ENCODE measurements at places on chromosomes 7 and 10.
A peak's percentile ranks its signal among the peaks of the same experiment; 100 is the strongest.

- DNase-seq: no peak
These were observed 12.3 kb downstream of the NOD1 start for GRCh38 chr7:30466266-30466665.

DNA sequence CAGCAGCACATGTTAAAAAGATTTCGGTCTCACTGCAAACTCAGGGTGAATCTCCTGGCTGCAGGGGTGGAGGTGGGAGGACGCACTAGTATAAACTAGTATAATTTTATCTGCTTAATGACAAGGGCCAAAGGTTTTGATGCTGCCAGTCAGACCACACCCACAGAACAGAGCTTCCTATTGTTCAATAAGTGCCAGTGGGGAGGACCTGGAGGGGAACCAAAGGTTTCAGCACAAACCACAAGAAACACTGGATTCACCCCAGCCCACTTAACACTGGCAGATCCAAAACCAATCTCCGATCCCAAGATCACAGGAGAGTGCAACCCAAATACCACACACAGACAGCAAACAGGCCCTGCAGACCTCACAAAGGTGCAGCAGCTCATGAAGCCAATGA, 6.6 kb downstream of the VOPP1 start:
- no peak for DNase-seq

- no peak for DNase-seq
These were observed 23.8 kb upstream of the WASL start for GRCh38 chr7:123772652-123773051.

GRCh38 chr10:131856441-131857094, 44.2 kb upstream of the PPP2R2D start:
- no peak for DNase-seq

DNA sequence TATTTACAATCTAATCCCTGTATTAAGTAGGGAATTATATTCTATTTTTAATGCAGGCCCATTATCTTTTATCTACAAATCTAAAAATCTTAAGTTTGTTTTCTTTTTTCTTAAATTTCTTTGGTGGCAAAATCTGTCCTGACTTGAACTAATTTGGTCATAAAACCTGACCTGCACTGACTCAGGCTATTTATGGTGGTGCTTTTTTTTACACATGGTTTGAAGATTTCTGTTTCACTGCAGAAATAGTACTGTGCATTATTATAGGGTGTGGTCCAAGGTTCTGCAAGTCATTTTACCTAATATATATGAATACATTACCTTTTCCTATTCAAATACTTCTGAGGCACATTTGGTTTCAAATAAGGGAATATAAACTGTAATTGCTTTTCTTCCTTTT, 137.0 kb downstream of the CD36 start:
- no peak for DNase-seq

- no peak for DNase-seq
These were observed 35.6 kb upstream of the XRCC2 start for GRCh38 chr7:152711444-152711944.

GRCh38 chr7:763762-764161, 36.7 kb upstream of the PRKAR1B start:
- no peak for DNase-seq

DNA sequence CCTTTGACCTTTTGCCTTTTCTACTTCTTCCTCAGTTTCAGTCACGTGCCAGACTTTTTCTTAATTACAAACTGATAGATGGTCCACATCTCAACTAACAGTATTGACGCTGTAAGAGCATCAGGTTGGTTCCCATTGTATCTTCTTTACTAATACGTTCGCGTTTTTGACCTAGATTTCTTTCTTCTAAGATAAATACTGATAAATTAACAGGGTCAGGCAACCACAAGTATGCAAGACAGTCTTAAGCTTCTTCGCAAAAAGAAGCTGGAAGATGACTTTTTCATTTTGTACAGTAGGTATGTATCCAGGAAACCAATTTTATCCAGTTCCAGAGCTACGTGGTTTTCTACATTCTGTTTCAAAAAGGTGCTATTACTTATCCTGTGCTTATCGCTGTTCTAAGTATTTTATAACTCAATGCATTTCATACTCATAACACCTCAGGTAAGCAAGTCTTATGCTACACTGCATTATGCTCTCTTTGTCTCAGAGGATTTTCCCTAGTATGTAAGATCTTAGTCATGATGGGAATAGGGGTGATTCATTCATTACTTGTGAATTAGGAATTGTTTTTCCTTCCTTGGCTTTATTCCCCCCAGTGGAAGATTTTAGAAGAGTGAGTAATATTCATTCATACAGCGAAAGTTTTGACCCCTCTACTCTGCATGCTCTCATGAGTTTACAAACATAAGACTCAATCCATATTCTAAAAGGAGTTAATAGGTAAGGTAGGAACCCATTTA, 955 bp downstream of the DUS4L start:
- peak; percentile 65 for DNase-seq

DNA sequence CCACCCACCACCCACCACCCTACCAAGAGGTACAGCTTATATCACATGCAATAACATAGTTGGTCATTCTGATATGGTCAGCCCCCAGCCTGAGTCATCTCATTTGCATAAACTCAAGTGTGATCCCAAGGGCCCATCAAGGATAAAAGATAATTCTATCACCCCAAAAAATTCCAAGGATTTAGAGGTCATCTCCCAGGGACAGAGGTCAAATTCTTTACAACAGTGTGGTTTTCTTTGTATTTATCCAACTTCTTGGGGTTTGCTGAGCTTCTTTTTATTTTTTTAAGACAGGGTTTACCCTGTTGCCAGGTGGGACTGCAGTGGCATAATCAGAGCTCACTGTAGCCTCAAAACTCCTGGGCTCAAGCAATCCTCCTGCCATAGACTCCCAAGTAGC, 9.4 kb upstream of the GTPBP10 start:
- DNase-seq: no peak

- DNase-seq: no peak
These were observed 89.8 kb downstream of the UNCX start for GRCh38 chr7:1322240-1323110.

- no peak for DNase-seq
These were observed 42.8 kb upstream of the AKR1C2 start for GRCh38 chr10:5046410-5046809.

DNA sequence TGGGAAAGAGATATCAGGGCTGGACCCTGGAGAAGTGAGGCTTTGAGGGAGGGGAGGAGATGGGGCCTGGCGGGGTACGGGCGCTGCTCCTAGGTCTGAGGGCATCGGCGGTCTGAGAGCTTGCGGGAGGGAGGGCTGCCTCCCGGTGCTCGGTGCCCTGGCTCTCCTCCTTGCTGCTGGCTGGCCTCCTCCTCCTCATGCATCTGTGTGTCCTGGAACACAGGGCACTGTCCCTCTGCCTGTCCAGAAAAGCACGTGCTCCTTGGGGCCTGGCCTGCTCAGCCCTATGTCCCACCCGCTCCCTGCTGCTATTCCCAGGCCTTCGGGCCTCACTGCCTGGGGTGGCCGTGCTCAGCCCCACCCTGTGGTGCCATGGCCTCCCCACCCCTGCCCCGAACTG, 166.9 kb downstream of the RNF216 start:
- no peak for DNase-seq

DNA sequence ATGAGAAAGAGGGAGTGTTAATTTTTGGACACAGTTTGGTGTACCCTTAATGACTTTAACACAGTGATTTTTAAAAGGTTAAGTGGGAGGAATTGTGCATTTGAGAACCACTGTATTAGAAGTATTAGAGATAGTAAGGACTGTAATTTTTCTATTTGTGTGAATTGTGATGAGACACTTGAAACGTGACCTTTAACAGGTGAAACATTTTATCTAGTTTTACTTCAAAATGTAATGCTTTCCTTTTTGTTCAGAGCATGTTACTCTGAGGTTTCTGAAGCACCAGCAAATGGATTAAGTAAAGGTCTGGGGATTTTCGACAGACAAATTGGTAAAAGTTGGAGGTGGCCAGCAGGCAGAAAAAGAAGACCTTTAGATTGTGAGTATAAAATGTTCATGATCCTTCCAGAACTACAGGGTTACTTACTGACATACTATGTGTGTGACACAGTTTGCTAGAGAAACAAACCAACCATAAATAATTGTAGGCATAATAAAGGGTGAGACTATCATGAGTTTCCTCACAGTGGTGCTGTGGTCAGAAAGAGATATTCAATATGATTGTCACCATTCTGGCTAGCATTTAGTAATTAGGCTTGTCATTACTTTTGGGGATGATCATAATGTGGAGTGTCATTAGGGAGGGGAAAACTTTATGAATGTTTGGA, 26.1 kb downstream of the LCOR start:
- no peak for DNase-seq

GRCh38 chr10:29189256-29189655, 99.6 kb upstream of the LYZL1 start:
- peak; percentile 5 for DNase-seq

DNA sequence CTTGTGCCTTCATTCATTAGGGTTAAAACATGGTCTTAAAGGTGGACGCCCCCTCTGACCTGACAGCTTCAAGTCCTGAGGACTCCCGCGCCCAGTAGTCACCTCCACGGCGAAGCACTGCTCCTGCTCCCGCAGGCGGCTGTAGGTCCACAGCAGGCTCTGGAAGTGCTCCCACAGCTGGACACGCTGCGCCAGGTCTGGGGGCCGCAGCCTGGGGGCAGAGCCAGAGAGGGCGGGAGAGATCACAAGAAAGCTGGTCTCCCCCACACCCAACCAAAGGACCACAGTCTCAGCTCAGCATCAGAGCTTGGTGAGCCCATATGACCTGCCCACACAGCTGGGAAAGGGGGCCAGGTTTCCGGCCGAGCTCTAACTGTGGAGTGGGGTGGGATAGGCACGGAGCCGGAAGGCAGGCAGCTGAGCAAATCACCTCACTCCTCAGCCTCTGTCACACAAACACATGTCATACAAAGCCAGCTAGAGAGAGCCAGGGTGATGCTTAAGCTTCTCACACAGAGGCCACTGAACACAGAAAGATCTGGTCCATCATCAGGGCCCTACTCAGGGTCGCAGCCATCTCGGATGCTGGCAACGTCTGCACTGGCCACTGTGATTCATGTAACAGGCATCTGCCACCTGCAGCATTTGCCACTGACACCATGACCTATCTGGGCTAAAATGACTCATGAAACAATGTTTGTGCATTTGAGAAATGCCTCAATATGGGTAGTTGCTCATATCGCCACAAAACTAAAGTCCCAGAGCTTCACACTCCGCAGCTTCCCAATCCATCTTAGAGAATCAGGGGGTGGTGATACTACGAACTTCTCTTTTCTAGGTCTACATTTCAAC, 12.6 kb downstream of the HPS1 start:
- no peak for DNase-seq

DNA sequence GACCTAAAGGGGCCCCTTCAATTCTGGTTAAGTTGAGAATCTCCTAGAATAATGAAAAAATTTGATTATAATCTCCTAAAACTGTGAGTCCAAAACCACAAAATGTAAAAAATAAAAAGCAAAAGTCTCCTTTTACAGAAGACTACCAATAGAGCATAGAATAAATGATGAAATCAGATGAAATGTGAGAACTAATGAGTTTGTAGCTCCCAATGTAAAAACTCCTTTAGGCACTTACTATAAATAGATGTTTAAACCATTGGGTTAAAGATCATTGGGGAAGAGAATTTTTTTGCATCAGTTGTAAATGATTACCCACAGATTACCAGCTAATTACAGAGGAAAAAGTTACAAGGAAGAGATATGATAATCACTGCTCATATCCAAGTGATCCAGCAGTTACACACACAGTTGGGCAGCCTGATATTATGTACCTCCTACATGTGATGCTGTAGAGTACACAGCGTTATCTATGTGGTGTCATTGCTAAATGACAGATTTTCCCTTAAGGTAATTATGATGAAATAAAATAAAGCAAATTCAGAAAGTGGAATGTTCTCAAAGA, 282.7 kb upstream of the SEMA3D start:
- DNase-seq: peak; percentile 55

DNA sequence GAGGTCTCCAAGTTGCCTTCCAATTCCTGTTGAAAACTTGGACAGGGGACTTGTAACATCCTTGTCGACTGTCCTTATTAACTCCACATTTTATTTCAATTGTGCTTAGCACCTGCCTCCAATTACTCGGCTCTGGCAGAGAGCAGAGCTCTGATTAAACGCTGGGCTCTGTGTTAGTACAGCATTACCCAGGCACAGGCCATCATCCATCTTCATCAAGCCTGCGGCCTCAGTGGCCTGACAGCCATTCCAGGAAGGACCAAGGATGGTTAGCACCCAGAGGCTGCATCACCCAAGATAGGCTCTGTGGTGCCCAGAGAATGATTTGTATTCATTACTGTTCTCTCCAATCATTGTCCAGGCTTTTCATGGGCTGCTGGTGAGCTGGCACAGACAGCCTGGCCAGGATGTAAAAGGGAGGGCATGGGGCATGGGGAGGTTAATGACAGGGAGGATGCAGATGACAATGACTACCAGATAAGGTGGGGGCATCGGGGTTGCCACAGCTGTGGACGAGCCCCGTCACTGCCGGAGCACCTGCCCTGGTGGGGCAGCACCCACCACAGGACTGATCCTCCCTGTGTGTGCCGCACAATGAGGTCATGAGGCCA, 123.3 kb downstream of the PTPN20 start:
- DNase-seq: no peak

- no peak for DNase-seq
These were observed 23.9 kb upstream of the CCAR1 start for GRCh38 chr10:68697106-68697505.

DNA sequence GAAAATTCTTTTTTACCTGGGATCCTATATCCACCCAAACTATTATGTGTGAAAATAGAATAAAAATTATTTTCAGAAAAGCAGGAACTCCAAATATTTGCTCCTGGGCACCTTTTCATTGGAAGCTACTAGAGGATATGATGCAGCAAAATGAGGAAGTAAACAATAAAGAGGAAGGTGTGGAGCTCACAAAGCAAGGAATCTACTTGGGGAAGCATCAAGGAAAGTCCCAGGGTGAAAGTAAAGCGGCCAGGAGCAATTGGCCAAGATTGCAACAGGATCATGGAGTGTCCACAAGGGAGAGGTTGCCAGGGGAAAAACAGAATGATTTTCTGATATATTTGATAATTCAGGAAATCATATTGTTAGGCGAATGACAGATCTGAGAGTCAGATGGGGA, 80.8 kb downstream of the CARD11 start:
- DNase-seq: no peak

- DNase-seq: no peak
These were observed 128.9 kb upstream of the PLXNA4 start for GRCh38 chr7:132705146-132705545.

DNA sequence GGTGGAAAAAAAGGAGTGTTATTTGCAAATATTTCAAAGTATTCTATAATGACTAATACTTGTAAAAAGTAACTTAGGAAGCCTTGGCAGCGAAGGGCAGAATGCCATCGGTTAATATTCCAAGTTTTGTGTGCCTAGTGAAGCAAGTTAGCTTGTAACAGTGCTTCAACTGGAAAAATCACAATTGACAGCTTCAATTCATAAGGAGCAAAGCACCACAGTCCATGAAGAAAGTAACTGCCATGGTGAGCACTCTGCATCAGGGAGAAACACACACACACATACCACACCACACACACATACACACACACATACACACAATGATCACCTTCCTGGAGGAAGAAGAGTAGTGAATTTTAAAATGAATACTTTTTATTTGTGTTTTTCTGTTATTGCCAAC, 298.3 kb downstream of the CNTNAP2 start:
- DNase-seq: no peak
